ENCODE measurements at places on chromosomes 16 and 17.

DNA sequence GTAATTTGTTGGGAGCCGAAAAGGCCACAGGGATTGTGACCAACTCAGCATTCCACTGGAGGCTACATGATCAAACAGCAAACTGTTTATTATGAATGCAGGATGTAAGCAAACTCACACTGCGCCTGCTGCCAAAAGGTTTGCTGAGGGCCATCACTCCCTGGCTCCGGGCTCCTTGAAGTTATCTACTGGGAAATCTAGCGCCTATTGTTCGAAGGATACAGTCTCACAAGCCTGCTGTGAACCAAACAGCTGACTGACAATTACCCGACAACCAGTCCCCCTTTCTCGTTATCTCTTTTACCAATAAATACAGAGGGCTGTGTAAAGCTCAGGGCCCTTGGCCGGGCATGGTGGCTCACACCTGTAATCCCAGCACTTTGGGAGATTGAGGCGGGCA is 52.5 kb downstream of the BCL7C start:
- DNase-seq: no peak

DNA sequence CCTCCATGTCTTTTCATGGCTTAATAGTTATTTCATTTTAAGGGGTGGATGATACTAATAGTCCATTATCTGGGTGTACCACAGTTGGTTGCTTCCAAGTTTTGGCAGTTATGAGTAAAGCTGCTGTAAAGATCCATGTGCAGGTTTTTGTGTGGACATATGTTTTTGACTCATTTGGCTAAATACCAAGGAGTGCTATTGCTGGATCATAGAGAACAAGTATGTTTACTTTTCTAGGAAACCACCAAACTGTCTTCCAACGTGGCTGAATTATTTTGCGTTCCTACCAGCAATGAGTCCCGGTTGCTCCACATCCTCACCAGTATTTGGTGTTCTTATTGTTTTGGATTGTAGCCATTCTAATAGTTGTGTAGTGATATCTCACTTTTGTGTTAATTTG is 181.9 kb downstream of the SPECC1 start:
- DNase-seq: no peak

DNA sequence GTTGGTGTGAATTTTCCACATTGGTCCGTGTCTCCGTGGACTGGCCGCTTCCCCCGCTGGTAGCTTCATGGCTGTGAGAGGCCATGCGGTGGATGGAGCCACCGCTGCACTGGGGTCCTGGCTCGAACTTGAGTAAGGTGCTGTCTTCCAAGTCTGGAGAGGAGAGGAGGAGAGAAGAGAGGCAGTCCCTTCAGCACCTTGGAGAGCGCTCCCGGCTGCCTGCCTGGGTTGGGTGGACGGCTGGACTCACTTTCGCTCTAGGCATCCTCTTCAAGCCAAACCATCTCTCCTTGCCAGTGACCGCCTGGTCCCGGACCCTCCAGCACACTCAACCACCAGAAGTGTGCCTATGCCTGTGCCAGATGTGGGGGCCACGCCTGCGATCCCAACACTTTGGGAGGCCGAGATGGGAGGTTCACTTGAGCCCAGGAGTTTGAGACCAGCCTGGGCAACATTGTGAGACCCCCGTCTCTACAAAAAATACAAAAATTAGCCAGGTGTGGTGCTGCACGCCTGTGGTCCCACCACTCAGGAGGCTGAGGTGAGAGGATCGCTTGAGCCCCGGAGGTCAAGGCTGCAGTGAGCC is 6.2 kb downstream of the JPH3 start:
- no peak for DNase-seq

DNA sequence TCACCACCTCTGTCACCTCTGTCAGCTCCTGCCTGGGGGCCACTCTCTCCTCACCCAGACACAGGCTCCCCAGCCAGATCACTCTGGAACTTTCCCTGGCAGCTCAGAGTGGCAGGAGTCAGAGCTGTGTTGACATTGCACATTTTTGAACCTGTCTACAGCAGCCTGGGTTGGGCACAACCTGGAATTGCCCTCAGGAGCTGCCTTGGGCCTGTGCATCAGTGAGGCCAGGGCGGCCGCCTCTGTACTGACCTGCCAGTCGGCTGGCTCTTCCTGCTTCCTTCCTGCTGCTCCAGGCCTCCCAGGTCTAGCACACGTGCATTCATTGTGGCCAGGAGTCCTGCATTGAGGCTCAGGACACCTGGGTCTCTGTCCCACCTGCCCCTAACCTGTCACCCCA is 14.2 kb upstream of the TMEM11 start:
- DNase-seq: no peak

DNA sequence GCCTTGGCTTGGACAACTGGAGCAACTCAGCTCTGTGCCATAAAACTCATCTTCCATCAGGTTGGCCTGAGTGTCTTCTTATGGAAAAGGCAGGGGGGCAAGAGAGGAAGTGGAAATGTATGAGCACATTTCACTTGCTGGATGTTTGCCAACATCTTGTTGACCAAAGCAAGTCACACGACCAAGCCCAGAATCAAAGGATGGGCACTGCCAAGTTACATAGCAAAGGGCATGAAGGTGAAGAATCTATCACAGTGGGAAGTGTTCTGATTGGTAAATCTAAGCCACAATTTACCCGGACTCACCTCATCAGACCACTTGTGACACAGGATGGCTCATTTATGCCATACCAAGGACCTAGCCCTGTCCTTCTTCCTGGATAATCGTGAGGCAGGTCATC is 310.5 kb upstream of the IRX5 start:
- DNase-seq: no peak

GRCh38 chr16:66442502-66443268 is 15.6 kb downstream of the BEAN1 start:
- DNase-seq: no peak

DNA sequence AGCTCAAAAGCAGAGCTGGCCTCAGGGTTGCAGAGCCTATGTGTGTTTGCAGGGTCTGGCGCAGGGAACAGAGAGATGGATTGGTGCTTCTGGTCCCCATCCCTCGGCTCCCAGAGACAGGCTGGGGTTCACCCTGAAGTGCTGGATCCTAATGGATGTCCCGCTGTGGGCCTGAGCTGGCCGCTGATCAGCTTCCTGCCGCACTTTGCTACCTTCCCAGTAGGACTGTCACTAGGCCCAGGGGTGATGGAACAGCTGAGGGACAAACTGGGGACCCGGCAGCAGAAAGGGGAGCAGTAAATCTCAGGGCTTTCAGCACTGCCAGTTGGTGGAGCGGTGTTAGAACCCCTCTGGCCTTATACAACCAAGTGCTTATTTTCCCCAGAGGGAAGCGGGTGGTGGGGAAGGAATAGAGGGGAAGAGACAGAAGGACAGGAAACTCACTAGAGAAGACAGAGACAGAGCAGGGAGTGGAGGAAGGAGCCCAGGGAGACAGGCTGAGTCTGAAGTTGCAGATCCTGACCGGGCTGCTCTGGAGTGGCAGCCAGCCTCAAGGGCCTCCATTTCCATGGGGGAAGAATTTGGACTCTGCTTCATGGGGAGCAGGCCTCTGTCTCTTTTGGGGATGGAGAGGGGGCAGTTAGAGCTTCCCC is 78.6 kb downstream of the MRM1 start:
- no peak for DNase-seq

DNA sequence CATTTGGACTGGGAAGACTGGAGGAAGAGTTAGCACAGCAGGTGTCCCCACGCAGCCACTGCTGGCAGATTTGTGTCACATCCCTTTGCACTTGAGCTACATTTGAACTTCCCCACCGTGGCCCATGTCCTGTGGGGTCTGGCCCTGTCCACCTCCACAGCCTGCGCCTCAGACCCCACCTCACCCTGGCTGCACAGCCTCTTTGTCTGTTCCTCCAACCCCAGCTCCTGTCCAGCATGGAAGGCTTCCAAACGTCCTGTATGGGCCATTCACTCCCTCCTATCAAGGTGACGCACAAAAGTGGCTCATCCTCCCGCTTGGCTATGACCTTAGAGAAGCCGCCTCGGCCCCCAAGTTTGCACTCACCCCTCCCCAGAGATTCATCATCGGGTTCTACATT is 200.6 kb downstream of the FOXL1 start:
- DNase-seq: no peak

- DNase-seq: no peak
These were observed 54.6 kb downstream of the PLD6 start for GRCh38 chr17:17151541-17151940.

DNA sequence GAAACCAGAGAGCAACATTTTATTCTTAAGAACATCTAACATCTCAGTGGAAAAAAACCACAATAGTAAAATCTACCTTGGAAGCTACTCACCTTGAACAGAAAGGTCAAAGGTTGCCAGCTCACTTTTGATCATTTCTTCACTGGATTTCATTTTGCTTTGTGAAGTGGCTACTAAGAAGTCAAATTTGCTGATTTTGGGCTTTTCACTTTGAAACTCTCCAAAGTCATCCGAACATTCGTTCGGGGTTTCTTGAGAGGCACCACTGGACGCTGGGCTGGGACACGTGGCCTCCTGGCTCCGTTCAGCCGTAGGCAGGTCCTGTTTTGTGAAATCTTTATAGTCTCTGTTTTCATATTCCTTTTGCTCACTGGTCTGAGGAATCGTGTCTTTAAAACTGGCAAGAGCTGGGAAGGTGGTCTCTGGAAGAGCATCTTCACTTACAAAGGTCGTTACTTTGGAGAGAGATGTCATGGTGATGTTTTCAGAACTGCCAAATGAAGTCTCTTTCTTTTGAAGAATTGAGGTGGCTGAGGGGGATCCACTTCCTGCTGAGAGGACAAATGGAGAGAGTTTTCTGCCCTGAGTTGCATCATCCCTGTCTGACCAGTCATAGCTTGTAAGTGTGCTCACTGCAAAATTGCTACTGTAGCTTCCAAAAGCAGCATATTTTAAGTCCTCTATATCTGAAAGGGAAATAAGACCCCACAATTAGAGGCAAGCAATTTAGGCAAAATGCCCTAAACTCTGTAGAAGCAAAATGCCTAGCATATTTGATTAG is 52.4 kb downstream of the DUSP14 start:
- no peak for DNase-seq

- DNase-seq: no peak
These were observed 30.0 kb downstream of the APPBP2 start for GRCh38 chr17:60496041-60496440.

GRCh38 chr17:41462705-41463104 is 4.5 kb downstream of the KRT32 start:
- DNase-seq: no peak

DNA sequence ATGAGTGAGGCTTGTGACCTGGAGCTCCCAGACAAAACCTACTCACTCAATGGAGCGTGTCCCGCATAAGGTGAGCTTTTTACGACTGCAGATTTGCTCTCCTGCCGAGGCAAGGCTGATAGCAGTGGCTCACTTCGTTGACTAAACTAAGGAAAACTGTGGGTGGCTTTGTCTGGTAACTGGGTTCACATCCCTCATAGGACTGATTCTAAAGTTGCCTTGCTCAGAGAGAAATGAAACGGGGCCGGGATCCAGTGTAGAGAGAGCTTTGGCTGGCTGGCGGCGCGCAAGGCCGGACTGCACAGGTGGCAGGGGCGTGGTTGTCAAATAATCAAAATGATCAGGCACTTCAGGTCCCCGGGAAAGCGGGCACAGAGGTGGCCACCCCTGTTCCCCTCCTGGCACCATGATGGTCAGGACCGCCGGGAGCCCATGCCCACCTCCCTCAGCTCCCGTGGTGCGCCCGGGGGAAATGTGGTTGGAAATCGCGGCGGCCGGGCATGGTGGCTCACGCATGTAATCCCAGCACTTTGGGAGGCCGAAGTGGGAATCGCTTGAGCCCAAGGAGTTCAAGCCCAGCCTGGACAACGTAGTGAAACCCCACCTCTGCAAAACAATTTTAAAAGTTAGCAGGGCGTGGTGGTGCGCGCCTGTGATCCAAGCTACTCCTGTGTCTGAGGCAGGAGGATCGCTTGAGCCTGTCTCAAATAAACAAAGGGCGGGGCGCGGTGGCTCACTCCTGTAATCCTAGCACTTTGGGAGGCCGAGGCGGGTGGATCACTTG is 26.6 kb upstream of the OR1F1 start:
- no peak for DNase-seq

GRCh38 chr16:29313559-29314048 is 92.9 kb downstream of the NPIPB11 start:
- no peak for DNase-seq

- no peak for DNase-seq
These were observed 209.6 kb upstream of the CACNG5 start for GRCh38 chr17:66625311-66625767.

- DNase-seq: no peak
These were observed 126.6 kb upstream of the SDK2 start for GRCh38 chr17:73770849-73771229.

- no peak for DNase-seq
These were observed at the start of gene CCDC92B for GRCh38 chr17:2749058-2749783. CCDC92B (minus strand) TSS chr17:2749652; CDS start chr17:2735145, 14,507 bp downstream.

- DNase-seq: no peak
These were observed 29.6 kb downstream of the RBFOX1 start for GRCh38 chr16:7362231-7362630.

DNA sequence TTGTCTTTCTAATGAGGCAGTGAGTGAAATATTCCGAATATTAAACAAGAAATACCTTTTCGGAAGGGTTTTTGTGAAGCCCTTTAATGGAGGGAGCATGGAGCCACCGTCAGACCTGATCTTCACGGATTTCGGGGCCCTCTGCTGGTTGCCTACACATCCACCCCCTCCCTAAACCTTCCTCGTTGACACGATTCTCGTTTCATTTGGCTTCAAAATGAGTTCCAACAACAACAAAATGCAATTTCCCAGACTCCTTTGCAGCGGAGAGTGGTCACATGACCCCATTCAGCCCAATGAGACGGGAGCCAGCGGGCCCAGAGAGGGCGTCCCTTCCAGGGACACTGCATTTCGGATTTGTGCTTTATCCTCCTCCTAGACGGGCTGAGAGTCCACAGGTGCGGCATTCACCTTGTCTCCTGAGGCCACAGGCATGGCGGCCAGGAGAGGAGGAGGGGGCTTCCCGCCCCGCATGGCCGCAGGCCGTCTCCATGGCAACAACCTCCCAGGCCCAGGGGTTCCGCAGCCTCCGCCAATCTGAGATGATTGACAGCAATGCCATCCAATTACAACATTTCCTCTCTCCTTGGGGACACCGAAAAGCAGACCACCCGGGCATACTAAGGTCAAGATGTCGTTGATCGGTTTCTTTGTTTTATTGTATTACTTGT is 259.8 kb downstream of the C16orf95 start:
- DNase-seq: no peak

- DNase-seq: no peak
These were observed 25.3 kb upstream of the LITAF start for GRCh38 chr16:11611871-11612664.
